Stimulated activated CD4-positive, alpha-beta T cell treated with anti-CD3 and anti-CD28 coated beads, Interleukin-1b, Interleukin-23, amount 100 ng/mL, for 48 hours (primary cell): ENCODE measurements at places on chromosomes 2 and 18.

- DNase-seq: no peak
Measured at GRCh38 chr2:104857262-104858005, 3.5 kb downstream of the POU3F3 start.

GRCh38 chr2:223723954-223724411 is 113.4 kb downstream of the AP1S3 start:
- DNase-seq: no peak

DNA sequence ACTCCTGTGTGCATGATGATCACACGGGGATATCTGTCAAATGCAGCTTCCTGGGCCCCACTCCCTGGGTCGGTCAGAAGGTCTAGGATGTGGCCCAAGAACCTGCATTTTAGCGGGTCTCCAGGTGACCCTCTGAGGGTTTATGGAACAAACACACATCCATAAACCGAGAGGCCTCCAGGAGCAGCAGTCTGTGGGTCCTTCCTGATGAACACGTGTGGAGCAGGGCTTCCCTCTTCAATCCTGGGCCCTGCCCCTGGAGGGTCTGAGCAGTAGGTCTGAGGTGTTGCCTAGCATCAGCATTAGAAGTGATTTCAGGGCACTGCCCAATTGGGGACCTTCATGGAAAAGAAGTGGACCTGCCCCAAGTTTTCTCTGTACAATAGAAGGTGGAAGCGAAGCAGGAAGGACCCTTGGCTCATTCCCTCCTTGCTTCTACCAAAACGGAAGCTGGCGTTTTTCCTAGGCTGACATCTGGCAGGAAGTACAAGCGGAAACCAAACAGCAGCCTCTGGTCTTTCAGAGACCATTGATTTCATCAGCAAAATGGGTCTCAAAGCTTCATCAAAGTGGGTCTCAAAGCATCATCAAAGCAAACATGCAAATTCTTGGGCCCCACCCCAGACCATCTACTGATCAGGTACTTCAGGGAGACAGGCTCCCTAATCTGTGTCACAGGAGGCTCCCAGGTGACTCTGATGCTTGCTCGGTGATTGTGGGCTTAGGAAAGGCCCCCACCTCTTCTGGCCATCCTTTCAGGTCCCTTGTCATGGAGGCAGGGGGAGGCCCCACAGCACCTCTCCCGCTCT is 30.7 kb downstream of the INO80C start:
- no peak for DNase-seq

DNA sequence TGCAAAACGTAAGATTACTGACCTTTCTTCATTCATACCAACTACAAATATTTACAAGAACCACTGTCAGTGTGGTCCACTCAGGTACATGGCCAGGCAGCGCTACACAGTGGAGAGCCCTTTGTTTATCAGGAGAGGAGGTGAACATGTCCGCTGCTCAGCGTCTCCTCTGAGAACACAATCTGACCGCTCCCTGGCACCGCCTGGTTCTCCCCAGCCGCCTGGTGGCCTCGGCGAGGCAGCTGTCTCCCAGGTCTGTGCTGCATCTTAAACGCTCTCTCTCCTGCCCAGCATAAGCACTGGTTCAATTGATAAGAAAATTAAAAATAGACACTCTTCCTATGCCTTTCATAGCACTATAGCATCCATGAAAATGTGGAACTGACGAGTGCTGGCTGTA is 146.8 kb upstream of the PXDN start:
- DNase-seq: no peak

DNA sequence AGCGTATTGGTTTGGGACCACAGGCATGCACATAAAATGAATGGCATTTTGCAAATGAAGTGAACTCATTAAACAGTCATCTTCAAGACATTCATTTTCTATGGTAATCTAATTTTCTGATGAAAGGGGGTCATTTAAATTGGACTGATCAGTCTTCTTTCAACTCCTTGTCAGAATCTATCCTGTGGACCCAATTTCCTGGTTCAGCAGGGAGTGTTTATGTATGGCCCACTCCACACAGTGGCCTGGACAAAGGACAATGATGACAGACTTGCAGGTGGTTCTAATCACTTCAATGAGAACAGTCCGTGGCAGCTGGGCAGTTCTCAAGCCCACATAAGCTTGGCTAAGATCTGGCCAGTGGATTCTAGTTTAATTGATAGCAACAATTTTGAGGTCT is 448.1 kb downstream of the DCDC2C start:
- DNase-seq: no peak

GRCh38 chr2:15980605-15981098 is 40.3 kb downstream of the MYCN start:
- no peak for DNase-seq

- no peak for DNase-seq
Measured at GRCh38 chr2:150538651-150539201, 51.3 kb upstream of the RND3 start.

DNA sequence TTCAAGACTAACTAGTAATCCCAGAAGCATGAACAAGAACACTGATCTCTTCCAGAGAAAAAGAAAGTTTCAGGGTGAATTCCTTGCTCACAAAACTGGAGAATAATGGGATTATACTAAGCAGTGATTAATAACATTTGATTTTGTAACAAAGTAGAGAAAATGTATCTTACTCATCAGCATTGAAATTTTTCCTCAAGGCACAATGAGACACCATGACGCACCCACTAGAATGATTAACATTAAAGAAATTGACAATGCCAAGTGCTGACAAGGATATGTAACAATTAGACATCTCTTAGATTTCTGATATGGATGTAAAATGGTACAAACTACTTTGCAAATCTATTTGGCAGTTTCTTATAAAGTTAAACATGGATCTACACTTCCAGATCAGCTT is 101.1 kb upstream of the EPHA4 start:
- no peak for DNase-seq

DNA sequence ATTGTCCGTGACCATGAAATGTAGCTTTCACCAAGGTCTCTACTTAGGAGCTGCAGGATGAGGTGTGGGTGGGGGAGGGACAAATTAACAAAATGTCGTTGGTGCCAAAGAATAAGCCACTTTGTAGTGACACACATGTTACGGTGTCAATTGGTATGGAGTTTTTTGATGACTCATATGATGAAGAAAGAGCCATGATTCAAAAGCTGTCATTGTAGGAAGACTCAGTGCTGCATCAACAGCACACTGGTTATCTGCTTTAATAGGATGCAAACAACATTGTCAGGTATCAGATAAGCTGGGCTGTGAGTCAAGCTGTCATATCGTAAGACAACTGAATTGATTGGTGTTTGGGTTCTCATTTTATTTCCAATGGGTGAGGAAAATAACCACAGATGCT is 36.6 kb upstream of the BOD1L2 start:
- DNase-seq: no peak

- DNase-seq: no peak
Measured at GRCh38 chr2:181311837-181312236, 145.3 kb upstream of the ITGA4 start.

DNA sequence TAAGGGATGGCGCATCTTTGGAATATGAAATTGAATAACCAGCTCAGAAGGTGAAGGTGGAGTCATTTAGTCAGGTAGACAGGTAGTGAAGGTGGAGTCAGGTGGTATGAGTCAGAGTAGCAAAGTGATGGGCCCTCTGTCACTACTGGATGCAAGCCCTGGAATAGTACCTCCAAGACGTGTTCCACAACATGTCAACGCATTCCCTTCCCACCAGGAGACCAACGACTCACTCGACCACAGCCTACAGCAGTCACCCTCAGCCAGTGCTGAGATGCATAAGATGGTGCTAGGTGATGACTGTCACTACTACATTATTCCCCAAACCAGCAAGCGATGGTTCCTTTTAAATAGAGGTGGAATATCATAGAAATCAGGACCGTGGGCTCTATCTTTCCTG is 6.8 kb downstream of the CPLX4 start:
- DNase-seq: no peak

DNA sequence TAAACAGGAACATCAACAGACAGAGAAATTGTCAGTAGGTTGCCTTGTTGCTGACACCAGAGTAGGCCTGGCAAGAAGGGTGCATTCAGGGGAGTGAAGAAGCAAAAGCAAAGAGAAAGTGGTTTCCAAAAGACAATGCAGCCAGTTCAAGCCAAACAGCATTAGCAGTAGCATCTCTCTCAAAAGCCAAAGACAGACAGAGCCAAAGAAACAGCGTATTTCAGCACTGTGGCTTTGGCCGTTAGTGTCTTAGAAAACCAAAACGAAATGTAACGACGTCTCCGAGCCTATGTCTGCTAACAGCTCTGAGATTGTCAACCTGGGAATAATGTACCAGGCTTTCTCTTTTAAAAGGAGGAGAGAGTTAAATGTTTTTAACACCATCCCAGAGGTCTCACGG is 178.6 kb downstream of the NRP2 start:
- DNase-seq: no peak

DNA sequence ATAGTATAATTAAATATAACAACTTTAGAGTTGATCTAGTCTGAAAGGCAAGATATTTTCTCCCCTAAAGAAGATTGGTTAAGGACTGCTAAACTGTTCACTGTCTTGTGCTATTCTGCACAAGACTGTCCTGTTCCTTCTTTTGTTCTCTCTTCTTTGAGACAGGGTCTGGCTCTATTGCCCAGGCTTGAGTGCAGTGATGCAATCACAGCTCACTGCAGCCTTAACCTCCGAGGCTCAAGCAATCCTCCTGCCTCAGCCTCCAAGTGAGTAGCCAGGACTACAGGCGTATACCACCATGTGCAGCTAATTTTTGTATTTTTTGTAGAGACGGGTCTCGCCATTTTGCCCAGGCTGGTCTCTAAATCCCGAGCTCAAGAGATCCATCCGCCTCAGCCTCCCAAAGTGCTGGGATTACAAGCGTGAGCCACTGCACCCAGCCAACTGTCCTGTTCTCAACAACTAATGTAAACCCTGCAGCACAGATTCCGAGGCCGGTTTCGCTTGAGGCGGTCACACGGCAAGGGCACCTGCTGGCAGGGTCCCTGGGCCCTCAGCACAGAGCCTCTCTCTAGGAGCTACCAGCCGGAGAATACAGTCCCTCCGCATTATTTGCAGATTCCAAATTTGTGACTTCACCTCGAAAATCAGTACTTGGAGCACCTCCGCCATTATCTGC is 16.4 kb downstream of the PXDN start:
- DNase-seq: no peak

GRCh38 chr2:233385489-233386044 is 31.3 kb downstream of the DGKD start:
- no peak for DNase-seq

GRCh38 chr2:176083796-176084261 is at the start of gene EVX2:
Gene EVX2 (minus strand): TSS chr2:176083962. CDS start chr2:176083776, 186 bp downstream.
- DNase-seq: no peak

DNA sequence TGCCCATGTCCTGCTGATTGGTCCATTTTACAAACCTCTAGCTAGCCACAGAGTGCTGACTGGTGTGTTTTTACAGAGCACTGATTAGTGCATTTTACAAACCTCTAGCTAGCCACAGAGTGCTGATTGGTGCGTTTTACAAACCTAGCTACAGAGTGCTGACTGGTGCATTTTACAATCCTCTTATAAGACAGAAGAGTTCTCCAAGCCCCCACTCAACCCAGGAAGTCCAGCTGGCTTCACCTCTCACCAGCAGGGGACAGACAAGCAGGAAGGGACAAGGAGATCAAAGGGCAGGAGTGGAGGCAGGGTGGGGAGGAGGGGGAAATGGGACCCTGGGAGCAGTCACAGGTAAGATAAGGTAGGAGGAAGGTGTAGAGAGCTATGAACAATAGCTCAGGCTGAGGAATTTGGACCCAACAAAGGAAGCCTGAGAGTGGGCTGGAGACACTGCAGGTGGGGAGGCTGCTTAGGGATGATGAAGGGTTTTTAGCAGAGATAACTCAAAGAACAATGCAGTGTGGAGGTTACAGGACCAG is 37.1 kb downstream of the SH2D6 start:
- no peak for DNase-seq

- no peak for DNase-seq
Measured at GRCh38 chr2:108701806-108702205, 17.5 kb upstream of the RANBP2 start.

DNA sequence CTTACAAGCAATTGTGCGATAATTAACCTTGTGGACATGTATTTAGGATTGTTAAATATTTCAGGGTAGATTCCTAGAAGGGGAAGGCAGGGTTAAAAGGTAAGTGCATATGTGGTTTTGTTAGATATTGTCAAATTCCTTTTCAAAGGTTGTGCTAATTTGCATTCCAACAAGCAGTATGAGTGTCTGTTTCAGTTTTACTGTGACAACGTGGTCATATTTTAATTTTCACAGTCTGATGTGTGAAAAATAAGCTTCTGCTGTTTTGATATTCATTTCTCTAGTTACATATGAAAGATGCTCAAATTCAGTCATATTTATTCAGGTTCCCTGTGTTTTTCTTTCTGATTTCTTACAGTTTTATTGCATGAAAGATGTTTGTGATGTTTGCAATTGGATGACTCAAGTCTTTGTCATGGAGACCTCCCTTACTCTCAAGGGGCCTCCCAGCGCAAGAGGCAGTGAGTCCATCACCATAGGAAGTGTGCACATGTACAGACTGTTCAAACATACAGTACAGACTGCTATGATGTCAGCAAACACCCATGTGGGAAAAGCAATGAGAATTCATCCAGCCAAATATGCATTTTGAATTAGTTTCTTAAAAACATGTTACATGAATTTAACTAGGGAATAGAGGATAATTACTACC is 310.8 kb downstream of the GALR1 start:
- peak; percentile 23 for DNase-seq

- no peak for DNase-seq
Measured at GRCh38 chr2:140383781-140384180, 1603.6 kb upstream of the NXPH2 start.

GRCh38 chr2:172513935-172514586 is 41.8 kb upstream of the PDK1 start:
- no peak for DNase-seq

- no peak for DNase-seq
Measured at GRCh38 chr2:88590998-88591613, 36.2 kb downstream of the EIF2AK3 start.

DNA sequence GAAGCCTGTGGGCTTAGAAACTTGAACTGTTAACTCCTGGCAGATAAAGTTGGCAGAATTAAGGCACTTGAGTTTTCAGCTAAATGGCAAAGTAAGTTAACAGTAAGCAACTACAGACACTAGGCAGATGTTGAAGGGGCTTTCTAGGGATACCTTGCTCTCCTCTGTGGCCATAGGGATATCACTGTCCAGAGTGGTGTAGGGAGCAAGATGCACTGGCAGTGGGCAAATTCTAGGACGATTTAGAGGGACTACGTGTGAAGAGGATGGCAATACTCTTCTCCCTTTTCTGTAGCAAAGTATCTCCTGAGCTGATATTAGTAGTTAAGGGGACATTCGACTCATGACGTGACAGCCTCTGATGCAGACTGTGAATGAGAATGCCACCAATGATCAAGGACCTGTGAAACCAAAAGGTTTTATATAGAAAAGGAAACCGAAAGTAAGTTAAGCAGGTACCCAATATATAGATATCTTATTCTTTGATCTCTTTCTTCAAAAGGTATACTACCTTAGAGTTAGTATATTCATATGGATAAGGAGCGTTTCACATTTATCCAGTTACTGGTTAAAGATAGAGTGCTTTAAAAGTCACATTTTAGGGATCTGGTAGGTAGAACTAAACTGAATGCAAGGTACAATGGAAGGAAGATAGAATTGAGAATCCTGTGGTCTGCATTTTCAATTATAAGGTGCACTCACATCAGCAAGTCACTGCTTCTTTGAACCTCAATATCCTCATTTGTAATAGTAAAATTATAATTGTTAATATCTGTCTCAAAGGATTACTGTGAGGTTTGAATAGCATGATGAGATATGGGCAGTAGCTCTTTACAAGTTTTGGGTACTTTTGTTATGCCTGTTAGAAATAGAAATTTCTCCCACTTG is 106.4 kb downstream of the KCNH7 start:
- DNase-seq: no peak

GRCh38 chr18:3012136-3013023 is 564 bp downstream of the LPIN2 start:
- no peak for DNase-seq

- DNase-seq: no peak
Measured at GRCh38 chr2:7655629-7656028, 738.4 kb downstream of the RNF144A start.
